Retinal pigment epithelial cell (primary cell): ENCODE measurements at places on chromosomes 2 and 18.

GRCh38 chr2:116094196-116094595 is 1651.8 kb downstream of the DPP10 start:
- DNase-seq, result no peak

GRCh38 chr2:71951718-71952404 is 195.8 kb downstream of the CYP26B1 start:
- DNase-seq, result no peak

GRCh38 chr2:25491966-25492532 is 150.3 kb upstream of the DNMT3A start:
- DNase-seq, result no peak

DNA sequence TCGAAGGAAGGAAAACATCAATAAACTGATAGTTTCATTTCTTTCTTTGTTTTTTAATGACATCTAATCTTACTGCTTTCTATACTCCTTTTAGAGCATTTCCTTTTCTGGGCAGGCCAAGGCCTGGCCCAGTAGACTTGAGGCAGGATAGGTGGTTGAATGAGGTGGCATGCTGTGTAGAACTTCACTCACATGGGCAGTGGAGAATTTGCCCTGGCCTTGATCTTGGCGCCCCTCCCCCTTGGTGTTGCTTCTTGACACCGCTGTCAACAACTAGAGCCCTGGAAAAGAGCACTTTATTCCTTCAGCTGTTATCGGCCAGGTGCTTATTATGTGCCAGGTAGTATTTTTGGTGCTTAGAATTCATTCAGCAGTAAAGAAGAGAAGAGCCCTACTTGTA is 37.4 kb downstream of the XRCC5 start:
- DNase-seq, result no peak

DNA sequence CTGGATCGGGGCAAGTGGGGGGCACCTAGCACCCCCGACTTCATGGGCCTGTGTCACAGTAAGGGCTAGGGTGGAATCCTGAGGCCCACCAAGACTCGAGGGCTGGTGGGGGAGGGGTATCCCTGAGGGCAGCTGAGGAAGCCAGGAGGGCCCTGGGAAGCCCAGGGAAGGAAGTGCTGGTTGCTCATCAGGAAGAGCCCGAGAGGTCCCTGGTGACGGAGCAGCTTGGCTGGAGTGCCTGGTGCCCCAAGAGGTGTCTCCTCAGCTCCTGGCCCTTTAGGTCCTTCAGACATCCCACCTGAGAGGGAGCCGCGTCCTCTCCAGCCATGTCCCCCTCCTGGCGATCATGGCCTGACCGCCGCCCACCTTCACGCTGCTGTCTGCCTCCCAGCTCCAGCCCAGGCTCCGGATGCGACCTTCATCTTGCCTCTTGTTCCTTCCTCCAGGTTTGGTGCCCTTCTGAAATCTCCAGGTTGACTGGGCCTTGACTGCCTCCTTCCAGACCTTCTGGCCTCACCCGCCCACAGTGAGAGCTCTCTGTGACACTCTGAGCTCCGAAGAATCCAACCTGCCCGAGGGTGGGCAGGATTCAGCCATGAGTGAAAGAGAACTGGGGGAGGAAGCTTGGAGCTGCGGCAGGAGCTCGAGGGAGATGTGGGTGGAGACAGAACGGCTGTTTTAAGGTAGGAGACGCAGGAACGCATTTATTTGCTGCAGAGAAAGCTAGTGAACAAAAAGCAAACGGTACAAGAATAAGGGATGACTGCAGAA is 42.7 kb upstream of the SEMA4C start:
- no peak for DNase-seq

DNA sequence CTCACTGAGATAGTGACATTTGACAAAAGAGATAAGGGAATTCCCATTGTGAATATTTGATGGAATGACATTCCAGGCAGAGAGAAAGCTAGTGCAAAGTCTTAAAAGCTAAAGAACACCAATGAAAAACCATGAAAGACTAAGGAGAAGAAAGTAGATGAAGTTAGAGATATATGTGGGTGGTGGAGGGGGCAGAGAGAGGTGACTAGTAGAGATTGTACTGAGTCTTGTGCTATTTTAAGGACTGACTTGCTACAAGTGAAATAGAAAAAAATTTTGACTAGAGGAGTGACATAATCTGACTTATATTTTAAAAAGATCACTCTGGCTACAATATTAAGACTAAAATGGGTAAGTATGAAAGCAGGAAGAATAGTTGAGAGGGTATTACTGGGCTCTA is 35.3 kb upstream of the GULP1 start:
- DNase-seq, result no peak

DNA sequence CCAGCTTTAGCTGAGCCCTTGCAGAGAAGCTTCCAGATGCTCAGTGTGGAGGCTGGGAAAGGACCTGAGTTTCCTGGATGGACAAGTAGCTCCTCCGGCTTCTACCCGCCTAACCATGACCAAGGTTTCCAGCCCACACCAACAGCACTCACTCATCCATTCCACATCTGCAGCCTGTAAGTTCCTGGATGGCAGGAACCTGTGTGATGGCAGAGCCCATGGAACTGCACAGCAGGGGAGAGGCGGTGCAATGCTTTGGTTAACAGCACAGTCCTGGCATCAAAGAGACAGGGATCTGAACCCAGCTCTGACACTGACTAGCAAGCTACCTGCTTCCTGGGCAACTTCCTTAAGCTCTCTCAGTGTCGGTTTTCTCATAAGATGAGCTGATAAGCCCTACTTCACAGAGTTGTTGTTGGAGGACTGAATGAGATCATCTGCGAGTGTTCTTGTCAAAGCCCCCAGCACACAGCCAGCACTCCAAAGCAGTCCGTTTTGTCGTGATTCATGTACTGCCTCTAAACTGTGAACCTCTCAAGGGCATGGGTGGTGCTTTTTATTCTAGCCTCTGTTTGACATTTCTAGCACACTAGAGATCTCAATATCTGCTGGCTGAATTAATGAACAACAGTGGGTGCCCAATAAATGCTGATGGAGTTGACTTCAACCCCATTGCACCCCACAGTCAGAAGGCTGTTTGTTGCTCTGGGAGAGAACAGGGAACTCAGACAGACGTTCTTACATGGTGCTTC is 41.6 kb upstream of the OTOF start:
- DNase-seq, result no peak
